ENCODE measurements at places on chromosomes 2 and 18.
A peak's percentile ranks its signal among the peaks of the same experiment; 100 is the strongest.

DNA sequence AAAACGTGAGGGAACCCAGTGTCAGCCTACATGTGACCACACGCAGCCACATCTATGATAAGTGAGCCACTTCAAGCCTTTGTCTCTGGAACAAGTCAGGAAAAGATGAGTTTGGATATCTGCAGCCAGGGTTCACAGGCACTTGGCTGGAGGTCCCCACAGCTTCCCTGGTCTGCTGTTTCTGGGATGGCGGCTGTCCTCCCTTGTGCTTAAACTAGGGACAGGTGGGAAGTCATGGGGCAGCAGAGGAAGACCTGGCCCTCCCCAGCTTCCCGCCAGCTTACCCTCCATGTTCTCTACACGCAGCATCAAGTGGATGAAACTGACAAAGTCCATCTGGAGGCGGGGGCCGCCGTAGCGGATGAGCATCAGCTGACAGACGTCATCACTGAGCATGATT lies 38.5 kb upstream of the GALNT14 start:
- no peak overlapping the region for H3K4me3 ChIP-seq
- no peak for DNase-seq
- H3K27me3 ChIP-seq = no peaks in the 10 kb centered on the region
- H3K4me1 ChIP-seq = no peaks in the 10 kb centered on the region
- no peaks in the 10 kb centered on the region for H3K36me3 ChIP-seq

DNA sequence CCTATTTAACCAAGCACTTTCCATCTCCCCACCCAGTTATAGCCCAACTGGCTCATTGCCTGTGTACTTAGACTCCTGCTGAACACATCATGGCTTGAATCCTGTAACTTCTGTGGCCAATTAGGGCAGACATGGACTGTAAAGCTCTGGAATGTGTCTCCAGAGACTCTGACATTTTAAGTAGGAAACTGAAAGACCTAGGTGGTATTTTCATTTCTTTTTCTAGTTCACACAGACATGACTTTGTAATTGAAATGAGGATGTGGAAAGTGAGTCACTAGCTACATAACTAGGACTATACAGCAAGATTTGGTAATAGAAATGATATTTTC lies 12.2 kb downstream of the DOK1 start:
- no peak overlapping the region for H3K27ac ChIP-seq
- no peak for DNase-seq
- no peak overlapping the region for H3K4me3 ChIP-seq
- no peaks in the 10 kb centered on the region for H3K36me3 ChIP-seq
- no peaks in the 10 kb centered on the region for H3K27me3 ChIP-seq
- H3K4me1 ChIP-seq = no peaks in the 10 kb centered on the region

DNA sequence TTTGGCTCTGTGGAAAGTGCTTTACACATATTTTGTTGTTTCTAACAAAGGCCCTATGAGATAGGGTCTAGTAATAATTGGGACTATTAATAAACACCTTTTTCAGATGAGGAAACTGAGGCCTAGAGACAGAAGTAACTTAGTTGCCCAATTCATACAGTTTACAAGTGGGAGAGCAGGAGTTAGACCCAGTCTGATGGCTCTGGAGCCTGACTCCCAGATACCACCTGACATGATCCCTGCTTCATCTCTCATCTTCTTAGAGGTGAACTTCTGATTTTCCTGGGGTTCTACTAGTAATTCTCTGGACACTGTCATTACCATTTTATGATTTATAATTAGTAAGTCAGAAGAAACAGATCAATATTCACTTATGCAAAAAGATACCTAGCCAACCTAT lies 49.1 kb upstream of the OTX1 start:
- H3K4me1 ChIP-seq = no peaks in the 10 kb centered on the region
- no peak overlapping the region for H3K27ac ChIP-seq
- peaks cover 9% of the 10 kb centered on the region for H3K36me3 ChIP-seq
- H3K4me3 ChIP-seq = no peak overlapping the region
- H3K27me3 ChIP-seq = no peaks in the 10 kb centered on the region

GRCh38 chr18:49858309-49859020 lies 45.1 kb upstream of the ACAA2 start:
- DNase-seq = peak; percentile 90
- peak overlapping the region; percentile 65 for H3K27ac ChIP-seq
- H3K27me3 ChIP-seq = no peaks in the 10 kb centered on the region
- H3K4me1 ChIP-seq = no peaks in the 10 kb centered on the region
- no peaks in the 10 kb centered on the region for H3K36me3 ChIP-seq

- no peaks in the 10 kb centered on the region for H3K36me3 ChIP-seq
- H3K27me3 ChIP-seq = no peaks in the 10 kb centered on the region
- no peak overlapping the region for H3K4me3 ChIP-seq
- DNase-seq = no peak
Observed at GRCh38 chr18:37330173-37330572, 235.4 kb downstream of the CELF4 start.

GRCh38 chr2:223941579-223942277 lies 3.4 kb downstream of the WDFY1 start:
- H3K4me3 ChIP-seq = no peak overlapping the region
- no peak for DNase-seq
- H3K27ac ChIP-seq = peak overlapping the region; percentile 49
- H3K36me3 ChIP-seq = no peaks in the 10 kb centered on the region
- no peaks in the 10 kb centered on the region for H3K27me3 ChIP-seq

- no peak overlapping the region for H3K27ac ChIP-seq
- H3K27me3 ChIP-seq = no peaks in the 10 kb centered on the region
- no peaks in the 10 kb centered on the region for H3K36me3 ChIP-seq
- no peak overlapping the region for H3K4me3 ChIP-seq
Observed at GRCh38 chr2:95333888-95334338, 36.8 kb downstream of the KCNIP3 start.

DNA sequence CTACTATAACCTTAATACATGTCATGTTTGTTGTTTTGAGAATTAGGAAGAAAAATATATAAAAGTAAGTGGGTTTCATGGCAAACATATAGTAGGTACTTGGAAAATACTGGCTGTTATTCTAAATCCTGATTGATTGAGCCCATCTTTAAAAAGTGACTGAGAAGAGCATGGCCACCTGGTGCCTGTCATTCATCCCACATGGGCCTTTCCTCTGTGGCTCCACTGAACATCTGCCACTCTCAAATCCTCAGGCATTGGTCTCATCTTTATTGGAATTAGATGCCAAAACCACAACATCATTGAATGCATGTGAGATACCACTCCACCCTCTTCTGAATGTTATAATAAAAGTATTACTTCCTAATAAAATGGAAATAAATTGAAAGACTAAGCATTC lies 101.6 kb upstream of the TTN start:
- H3K4me3 ChIP-seq = no peak overlapping the region
- H3K4me1 ChIP-seq = peaks cover 6% of the 10 kb centered on the region
- no peaks in the 10 kb centered on the region for H3K36me3 ChIP-seq
- no peak for DNase-seq

GRCh38 chr2:33020883-33021282 lies 74.1 kb downstream of the LTBP1 start:
- H3K27me3 ChIP-seq = no peaks in the 10 kb centered on the region
- H3K4me3 ChIP-seq = no peak overlapping the region
- H3K4me1 ChIP-seq = peaks cover 11% of the 10 kb centered on the region
- no peak for DNase-seq
- peak overlapping the region; percentile 31 for H3K27ac ChIP-seq
- no peaks in the 10 kb centered on the region for H3K36me3 ChIP-seq

- H3K4me1 ChIP-seq = no peaks in the 10 kb centered on the region
- no peaks in the 10 kb centered on the region for H3K36me3 ChIP-seq
- H3K27me3 ChIP-seq = no peaks in the 10 kb centered on the region
- H3K27ac ChIP-seq = no peak overlapping the region
Observed at GRCh38 chr2:156663757-156664409, 227.7 kb downstream of the GPD2 start.

GRCh38 chr2:195575879-195576401 lies 81.1 kb upstream of the SLC39A10 start:
- peak; percentile 49 for DNase-seq
- H3K4me3 ChIP-seq = no peak overlapping the region
- no peak overlapping the region for H3K27ac ChIP-seq
- no peaks in the 10 kb centered on the region for H3K4me1 ChIP-seq
- no peaks in the 10 kb centered on the region for H3K27me3 ChIP-seq

DNA sequence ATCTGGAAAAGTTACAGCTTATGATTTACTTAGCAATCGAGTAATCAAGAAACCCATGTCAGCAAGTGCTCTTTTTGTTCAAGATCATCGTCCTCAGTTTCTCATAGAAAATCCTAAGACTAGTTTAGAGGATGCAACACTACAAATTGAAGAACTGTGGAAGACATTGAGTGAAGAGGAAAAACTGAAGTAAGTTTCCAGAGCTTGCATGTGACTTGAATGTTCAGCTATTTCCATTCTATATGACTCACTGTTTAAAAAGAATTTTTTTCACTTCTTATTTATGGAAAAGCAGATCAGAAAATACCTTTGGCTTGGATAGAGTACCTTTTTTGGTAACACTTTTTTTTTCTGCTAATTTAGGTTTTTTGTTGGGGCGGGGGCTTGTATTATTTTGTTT lies 70.7 kb downstream of the PMS1 start:
- no peak for DNase-seq
- no peaks in the 10 kb centered on the region for H3K4me1 ChIP-seq
- H3K36me3 ChIP-seq = peaks cover 42% of the 10 kb centered on the region

DNA sequence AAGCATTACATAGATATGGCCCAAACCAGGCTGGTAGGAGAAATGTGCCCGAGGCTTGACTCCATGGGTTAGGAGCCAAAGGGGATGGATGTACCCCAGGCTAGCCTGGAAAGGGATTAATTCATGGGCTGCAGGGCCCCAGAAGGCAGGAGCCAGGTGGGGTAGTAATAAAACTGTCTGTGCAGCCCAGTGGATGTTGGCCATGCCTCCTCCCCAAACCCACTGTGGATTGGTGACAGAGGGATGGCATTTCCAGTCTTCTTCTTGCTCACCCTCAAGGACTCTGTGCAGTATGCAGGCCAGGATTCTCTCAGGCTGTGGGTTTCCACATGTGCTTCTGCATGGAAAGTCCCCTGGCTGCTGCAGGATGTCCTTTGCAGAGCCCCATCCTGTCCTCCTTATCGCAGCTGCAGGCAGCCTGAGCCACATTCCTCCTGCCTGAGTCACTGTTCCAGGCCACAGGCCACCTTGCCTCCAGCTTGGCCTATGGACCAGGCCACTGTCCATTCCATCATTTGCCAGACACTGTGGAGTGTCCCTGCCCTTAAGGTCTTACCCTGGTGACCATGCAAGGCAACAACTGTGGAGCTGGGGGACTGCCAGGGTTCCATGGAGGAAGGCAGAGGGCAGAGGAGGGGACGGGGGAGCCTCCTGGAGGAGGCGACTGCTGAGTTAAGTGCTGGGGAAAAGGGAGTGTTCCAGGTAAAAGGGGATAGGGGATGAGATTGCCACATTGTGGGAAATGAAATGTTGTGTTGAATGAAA lies 38.9 kb downstream of the INO80C start:
- peak overlapping the region; percentile 71 for H3K27ac ChIP-seq
- peak; percentile 78 for DNase-seq
- no peaks in the 10 kb centered on the region for H3K27me3 ChIP-seq
- H3K36me3 ChIP-seq = no peaks in the 10 kb centered on the region
- H3K4me3 ChIP-seq = no peak overlapping the region
- H3K4me1 ChIP-seq = peaks cover 28% of the 10 kb centered on the region

GRCh38 chr2:55051026-55051866 lies 995 bp upstream of the RTN4 start:
- H3K4me3 ChIP-seq = peak overlapping the region; percentile 89
- no peaks in the 10 kb centered on the region for H3K27me3 ChIP-seq
- H3K4me1 ChIP-seq = peaks cover 38% of the 10 kb centered on the region
- H3K27ac ChIP-seq = peak overlapping the region; percentile 99
- DNase-seq = peak; percentile 46

DNA sequence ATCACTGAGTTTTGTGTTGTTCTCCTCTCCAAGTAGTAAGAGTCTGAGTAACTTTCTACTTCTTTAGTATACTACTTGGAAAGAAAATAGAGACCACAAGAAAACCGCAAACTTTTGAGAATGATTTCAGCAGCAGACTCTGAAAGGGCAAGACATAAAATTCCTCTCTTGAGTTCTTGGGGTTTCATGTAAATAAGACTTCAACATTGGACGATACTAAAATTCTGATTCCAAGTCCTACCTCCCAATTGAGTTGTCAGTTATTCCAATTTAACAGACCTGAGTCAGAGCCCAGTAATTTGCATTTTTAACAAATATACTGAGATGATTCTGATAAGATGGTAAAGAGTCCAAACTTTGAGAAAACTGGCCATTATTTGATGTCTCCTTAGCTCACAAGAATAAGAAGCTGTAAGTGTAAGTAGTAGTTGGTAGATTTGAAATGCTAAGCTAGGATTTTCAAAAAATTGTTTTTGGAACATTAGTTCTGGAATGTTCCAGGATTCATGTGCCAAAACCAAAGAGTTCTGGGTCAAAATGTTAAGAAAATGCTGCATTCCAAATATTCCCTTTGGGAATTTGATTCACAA lies 261.6 kb upstream of the SPOPL start:
- H3K27ac ChIP-seq = no peak overlapping the region
- peaks cover 13% of the 10 kb centered on the region for H3K4me1 ChIP-seq
- no peaks in the 10 kb centered on the region for H3K27me3 ChIP-seq
- no peak overlapping the region for H3K4me3 ChIP-seq

DNA sequence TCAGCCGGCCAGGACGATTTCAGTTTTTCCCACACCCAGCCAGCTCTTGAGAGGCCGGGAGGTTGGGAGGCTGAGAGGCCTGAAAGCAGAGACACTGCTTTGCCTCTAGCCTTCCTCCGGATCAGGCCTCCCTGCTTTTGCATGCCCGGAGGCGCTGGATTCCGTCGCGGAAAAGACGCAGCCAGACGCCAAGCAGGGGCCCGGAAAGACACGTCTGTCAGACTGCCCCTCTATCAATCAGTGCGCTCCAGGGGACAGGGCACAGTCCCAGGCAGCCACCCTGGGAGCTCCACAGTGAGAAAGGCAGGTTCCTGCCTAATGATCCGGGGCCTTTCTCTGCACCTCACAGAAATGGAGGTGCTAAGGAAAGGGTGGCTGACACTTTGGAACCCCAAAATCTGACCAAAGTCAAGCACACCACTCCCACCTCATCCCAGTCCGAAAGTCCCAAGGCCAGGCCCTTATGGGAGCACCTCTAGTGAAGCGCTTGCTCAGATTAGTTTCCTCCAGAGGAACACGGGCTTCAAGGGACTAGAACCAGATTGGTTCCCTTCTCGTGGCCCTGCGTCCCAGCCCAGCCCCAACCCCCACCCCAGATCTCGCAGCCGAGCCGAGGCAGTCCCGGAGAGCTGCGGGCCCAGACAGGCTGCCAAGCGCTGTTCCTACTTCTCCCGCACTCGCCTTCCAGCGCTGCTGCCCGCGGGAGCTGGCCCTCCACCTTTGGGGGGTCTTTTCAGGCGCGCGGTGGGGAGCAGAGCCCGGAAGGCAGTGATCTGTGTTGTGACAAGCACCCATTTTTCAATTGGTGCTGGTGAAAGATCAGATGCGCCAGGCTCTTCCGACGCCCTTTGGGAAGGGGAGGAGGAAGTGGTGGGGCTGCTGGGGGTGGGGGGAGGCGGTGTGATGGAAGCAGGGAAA lies 5.0 kb downstream of the DLX1 start:
- H3K27me3 ChIP-seq = peaks cover 75% of the 10 kb centered on the region
- H3K4me3 ChIP-seq = no peak overlapping the region
- no peaks in the 10 kb centered on the region for H3K36me3 ChIP-seq
- H3K27ac ChIP-seq = no peak overlapping the region
- DNase-seq = peak; percentile 21

Measured in stomach (tissue), 19 donors.